Fibroblast of skin of right quadriceps (primary cell): ENCODE measurements at places on chromosomes 4 and X.

GRCh38 chrX:15483891-15484290, 9.2 kb downstream of the PIR start:
- no peak for DNase-seq

DNA sequence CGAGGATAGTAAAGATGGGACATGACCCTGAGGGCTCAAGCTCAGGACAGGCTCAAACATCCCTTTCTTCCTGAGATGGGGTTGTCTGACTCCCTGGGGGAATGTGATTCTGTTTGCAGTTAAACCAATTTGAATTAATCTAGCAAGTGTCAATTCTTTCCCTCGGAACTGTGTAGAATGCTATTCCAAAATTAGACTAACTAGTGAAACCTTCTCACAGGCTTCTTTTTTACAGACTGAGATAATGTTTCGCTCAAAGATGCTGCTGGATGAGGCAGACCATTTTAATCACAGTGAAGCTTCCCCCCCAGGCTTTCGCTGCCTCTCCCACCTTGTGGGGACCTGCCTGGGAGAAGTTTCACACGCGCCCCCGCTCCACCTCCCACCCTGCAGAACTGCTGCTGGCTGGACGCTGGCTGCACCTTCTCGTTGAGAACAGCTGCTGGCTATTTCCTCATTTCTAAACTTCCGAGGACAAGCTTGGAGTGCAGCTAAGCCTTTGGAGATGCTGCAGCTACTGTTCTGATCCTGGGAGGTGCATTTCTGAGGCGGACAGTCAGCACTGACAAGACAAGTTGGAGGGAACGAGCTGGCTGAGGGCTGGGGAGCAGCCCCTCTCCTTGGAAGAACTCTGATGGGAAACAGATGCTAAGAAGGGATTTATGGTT, 297.8 kb downstream of the RAPGEF2 start:
- DNase-seq: peak; percentile 90

DNA sequence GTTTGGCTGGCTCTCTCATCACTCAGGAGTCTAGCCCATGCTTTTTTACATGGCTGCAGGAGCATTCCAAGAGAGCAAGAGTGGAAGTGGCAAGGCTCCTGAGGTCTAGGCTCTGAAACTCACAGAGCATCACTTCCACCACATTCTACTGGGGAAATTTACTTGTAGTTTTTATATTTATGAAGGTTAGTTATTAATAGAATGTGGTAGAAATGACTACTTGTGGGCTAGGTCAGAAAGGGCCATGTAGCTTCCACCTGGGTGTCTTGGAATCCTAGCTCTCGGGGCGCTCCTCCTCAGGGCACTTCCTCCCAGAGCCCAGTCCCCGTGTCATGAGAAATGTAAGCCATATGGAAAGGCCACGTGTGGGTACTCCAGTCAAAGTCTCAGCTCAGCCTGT, 127.0 kb upstream of the CASK start:
- DNase-seq: no peak

DNA sequence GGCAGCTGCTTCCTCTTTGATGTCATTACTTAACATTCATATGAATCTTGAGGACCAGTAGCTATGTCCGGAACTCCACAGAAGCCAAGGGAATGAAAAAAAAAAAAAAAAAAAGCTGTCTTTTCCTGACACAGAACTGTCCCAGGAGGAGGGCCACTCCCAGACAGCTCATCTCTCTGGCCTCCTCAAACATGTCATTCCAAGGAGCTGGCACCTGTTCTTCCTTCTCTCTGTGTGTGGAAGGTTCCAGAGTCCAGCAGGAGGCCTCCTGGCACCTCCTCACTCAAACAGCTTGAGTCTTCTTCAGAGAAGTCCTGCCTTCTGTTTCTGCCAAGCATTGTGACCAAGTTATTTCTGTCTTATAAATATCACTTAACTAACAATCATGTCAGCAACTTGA, 458.5 kb downstream of the AFF2 start:
- no peak for DNase-seq

- DNase-seq: peak; percentile 21
These were observed 168.2 kb downstream of the AMELX start for GRCh38 chrX:11461201-11462001.

GRCh38 chr4:152104356-152104755, 343.5 kb upstream of the GATB start:
- no peak for DNase-seq

DNA sequence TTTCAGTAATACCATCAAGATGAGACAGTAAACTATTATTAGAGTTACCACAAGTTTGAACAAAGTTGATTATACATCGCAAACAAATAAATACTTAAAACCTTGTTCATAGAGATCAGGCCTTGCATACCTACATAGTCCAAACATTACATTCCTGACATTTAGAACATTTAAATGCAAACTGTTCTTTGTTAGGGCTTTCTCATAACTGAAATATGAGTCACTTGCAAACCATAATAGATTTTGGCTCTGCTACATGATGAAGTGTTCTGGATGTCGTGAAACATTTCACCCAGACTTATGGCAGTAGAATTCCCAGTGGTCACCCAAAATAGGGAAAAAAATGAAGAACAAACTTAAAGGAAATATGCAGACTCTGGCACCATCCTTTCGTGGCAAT, 75.0 kb downstream of the FAT4 start:
- DNase-seq: peak; percentile 98

DNA sequence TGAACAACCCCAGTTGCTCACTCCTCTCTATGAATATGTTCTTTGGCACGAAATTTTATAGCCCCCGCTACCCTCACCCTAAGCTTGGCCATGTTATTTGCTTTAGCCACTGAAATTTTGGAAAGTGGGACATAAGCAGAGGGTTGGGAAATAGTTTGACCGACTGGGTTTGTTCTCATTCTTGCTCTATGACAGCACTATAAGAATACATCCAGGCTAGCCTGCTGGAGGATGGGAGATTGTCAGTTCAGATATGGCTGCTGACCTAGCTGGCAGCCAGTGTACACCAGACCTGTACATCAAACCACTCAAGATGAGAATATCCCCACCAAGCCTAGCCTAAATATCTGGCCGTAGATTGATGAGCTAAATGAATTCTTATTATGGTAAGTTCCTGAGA, 298.1 kb downstream of the PDGFC start:
- DNase-seq: peak; percentile 28

DNA sequence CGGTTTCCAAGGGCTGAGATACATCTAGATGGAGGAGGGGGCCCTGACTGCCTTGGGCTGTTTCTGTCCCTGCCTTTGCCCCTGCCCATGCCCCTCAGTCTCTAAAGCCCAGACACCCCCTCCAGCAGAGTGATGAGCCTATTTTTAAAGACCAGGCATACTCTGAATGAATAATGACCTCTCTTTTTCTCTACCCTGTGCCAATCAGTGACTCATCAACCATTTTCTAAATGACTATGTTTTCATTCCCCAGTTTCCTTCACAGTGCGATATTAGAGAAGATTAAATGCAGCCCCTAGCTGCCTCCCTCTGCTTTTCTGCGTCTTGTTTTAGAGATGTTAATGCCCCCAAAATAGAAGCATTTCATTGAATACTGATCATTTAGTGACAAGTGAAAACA, 15.5 kb upstream of the NHS start:
- peak; percentile 32 for DNase-seq

- no peak for DNase-seq
These were observed 19.5 kb downstream of the TMPRSS11E start for GRCh38 chr4:68466751-68467150.

DNA sequence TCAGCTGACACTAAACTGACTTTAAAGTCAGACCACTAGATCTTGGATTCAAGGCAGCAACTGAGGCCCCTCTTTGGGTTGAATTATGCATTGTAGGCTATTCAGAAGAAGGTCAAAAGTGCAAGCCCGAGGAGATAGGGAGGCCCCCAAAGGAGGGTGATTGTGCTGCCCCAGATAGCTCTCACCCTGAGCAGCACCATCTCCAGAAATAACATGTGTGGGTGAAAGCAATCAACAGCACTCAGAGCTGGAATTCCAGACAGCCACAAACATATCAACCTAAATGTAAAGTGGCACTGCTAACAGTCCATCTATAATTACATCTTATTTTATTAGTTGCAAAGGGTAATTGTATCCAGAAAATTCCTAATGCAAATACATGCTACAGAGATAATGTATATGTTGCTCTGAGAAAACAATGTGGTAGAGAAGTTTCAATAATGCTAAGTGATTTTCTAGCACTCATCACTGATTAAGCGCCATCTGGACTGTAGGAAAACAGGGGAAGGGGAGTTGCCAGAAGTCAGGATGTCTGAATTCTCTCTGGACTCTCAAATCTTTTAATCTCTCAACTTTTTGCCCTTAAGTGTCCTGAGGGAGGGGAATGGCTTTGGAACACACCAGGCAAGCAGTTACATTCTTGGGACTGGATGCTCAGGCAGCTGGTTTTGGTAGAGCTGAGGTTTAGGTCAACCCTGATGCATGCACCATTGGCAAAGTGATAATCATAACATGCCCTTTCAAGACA, 61.8 kb upstream of the SFRP2 start:
- no peak for DNase-seq

GRCh38 chr4:169229571-169230028, 41.2 kb downstream of the SH3RF1 start:
- DNase-seq: peak; percentile 97

DNA sequence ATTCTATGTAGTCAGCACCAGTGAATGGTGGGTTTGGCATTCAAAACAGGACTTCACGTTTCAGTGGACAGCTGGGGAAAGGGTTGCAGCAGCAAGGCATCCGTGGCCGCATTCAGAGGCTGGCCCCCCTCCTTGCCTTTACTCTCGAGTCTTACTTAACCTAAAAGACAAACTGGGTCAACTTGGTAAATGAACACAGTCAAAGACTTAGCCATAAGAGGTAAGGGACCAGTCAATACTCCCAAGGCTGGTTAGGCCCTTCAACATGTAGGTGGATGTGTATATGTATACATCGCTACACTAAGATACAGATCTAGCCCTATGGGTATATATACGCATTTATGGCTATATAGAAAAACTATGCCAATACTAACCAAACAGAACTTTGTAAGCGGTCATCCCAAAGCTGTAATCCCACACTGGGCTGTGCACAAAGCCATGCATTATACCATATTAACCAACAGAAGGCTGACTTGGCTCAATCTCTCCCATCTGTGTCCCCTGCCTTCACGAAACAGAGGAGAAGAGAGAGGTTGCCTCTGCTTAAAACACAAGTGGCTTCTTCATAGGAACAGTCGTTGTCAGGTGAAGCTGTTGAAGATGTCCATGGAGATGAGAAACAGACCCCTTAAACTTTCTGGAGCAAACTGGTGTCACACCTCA, 61.9 kb downstream of the TSC22D3 start:
- no peak for DNase-seq

DNA sequence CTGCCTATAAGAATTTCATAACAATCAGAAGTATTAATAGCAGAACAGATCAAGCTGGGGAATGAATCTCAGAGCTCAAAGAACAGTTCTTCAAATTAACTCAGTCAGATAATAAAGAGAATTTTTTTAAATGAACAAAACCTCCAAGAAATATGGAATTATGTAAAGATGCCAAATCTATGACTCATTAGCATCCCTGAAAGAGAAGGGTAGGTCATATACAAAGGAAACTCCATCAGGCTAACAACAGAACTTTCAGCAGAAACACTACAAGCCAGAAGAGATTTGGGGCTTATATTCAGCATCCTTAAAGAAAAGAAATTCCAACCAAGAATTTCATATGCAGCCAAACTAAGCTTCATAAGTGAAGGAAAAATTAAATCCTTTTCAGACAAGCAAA, 28.6 kb downstream of the CBR4 start:
- DNase-seq: peak; percentile 31

DNA sequence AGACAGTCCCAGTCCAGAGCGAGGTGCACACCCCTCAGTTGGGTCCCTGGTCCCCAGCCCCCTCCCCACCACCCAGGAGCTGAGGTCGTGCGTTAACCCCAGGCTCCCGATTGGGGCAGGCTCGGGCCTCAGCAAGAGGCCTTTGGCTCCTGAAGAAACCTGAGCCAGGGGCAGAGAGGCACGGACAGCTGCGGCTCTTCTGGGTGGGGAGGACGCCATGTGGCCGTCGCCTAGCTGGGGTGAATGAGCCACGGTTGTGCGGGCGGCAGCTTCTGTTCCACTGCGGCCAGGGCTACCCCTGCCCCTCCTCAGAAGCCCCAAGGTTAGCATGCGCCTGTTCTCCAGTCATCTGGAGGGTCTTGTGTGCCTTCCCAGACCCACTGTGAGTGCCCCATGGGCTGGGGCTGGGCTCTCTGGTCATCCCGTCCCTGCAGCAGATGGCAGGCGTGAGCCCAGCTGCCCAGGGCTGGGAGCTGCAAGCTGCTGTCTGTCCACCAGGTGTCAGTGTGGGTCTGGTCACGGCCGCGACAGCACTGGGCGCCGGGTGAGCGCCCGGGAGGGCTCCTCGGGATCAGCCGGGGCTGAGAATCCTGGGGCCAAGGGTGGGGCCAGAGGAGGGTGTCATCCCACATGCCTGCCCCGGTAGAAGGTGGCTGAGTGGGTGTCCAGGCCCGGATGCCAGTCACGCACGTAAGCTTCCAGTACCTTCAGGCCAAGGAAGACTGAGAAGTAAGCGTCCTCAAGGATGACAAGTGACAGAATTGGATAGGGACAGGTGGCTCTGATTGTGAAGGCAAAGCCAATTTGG, 21.9 kb downstream of the ATP2B3 start:
- peak; percentile 34 for DNase-seq

- no peak for DNase-seq
These were observed 7.6 kb downstream of the KLF3 start for GRCh38 chr4:38671592-38671940.

GRCh38 chr4:28744066-28744465, 1883.4 kb downstream of the STIM2 start:
- no peak for DNase-seq

- no peak for DNase-seq
These were observed 1301.8 kb upstream of the DIAPH2 start for GRCh38 chrX:95382799-95383198.

GRCh38 chr4:2166253-2166652, 75.7 kb downstream of the HAUS3 start:
- no peak for DNase-seq
